ENCODE measurements at places on chromosomes 6 and 20.

DNA sequence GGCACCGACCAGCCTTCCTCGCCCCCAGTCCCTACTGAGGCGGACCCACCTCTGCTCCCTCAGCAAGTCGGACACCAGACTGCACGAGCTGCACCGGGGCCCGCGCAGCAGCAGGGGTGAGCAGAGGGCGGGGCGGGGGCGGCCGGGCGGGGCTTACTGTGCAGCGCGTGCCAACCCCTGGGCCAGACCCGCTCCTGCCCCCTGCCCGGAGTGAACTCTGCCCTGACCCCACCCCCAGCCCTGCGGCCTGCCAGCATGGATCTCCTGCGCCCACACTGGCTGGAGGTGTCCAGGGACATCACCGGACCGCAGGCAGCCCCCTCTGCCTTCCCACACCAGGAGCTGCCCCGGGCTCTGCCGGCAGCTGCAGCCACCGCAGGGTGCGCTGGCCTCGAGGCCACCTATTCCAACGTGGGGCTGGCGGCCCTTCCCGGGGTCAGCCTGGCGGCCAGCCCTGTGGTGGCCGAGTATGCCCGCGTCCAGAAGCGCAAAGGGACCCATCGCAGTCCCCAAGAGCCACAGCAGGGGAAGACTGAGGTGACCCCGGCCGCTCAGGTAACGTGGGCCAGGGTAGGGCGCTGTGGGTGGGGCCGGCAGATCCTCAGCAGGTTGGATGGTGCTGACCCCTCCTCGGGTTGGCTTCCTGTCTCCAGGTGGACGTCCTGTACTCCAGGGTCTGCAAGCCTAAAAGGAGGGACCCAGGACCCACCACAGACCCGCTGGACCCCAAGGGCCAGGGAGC is 1.5 kb upstream of the SLC2A4RG start:
- DNase-seq, result no peak

GRCh38 chr20:43936104-43936770 is 21.6 kb downstream of the TOX2 start:
- DNase-seq, result no peak

DNA sequence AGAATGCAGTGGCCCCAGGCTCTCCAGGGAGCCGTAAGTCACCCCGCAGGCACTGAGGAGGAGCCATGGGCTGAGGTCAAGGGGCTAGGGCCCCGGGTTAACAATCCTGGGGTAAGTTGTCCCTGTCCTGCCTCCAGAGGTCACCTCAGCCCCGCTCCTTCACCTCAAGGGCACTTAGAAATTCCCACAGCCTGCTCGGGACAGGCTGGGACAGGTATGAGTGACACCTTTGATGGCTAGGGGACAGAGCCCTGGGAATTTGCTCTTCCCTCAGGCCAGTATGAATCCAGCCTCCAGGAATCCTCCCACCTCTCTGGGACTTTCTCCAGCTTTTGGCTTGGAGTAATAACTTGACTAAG is 3.5 kb upstream of the GRM4 start:
- no peak for DNase-seq

DNA sequence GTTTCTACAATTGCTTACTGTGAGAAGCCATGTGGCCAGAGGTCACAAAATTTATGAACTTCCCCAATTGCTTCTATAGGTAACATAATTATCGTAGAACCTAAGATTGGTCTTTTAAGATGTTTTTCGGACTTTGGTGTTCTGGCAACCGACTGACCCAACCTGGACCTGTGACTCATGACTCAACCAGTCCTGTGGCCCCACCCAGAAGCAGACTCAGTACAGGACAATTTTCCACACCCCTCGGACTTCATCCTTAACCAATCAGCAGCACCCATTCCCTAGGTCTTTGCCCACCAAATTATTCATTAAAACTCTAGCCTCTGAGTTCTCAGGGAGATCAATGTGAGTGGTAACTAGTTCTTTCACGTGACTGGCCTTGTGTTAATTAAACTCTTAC is 26.4 kb upstream of the AKAP12 start:
- DNase-seq, result no peak

DNA sequence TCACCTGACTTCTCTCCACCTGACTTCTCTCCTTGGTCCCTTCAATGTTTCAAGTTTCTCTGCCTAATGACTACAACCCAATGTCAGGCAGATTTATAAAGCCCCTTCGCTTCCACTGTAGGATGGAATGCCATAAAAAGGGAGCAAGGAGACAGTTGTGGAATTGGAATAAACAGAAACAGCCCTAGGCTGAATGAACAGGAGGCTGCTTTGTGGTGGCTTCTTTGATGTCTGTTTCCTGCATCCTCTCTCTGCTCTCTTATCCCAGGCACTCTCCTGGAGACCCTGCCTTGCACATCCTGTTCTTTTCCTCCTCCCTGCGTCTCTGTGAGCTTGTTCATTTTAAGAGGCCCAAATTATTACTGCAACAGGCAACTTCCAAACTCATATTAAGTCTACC is 16.9 kb downstream of the MUCL3 start:
- no peak for DNase-seq

DNA sequence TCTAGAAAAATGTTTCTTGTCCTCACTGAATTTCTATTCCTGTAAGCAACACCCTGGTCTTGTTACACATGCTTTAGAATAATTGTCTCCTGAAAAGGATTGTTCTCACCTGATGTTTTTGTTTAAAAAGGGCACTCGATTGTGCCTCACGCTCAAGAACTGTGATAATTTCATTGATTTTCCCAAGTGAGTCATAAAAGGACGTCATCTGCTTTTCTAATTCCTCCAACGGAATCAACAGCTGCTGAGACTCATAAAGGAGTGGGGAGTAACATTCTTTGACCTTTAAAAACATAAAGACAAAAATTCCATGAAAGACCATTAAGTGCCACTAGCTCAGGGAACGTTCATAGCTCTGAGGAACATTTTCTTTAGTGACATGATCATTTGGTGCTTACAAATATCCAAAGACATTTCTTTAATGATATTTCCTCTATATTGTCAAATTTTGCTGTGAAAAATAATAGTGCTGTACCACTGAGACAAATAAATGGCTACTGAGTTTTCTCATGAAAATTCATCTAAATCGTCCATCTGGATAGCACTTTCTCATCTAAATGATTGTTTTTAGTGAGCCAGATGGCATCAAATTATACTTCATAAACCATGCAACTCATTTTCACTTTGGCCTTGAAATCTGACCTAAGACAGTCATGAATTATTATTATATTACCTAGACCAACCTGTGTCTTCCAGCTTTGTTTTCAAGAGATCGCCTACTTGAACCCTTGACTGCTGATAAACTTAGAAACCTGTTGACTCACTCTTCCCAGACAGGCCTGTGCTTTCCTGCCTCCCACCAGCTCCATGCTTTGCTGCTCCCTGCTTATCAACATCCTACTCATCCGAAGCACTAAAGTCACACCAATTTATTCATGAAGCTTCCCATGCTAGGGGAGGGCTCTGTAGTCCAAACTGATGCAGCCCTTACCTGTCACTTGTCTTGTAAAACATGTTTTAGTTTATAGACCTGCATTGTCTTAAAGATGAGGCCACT is 178.2 kb downstream of the SYNE1 start:
- peak; percentile 12 for DNase-seq

- no peak for DNase-seq
Observed at GRCh38 chr6:102525336-102525735, 1131.8 kb downstream of the GRIK2 start.

DNA sequence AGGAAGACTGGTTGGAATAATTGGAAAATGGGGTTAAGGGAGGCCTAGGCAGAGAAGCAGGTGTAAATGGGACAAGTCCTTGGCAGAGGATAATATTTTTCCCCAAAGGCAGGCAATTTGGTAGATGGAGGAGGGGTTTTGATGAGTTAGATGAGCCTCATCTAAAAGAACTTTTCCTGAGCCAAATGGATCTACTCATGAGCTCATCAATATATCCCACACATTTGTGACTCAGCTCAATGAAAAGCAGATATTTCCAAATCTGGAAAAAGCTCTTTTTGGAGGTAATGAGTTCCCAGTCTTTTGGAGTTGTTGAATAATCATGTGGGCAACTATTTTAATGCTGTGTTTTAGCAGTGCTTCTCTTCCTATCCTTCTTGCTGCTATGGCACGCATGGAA is 685.5 kb upstream of the CITED2 start:
- DNase-seq, result no peak

- DNase-seq, result peak; percentile 75
Observed at GRCh38 chr6:73695619-73696421, at the start of gene CD109. CD109 (plus strand) TSS chr6:73696203; CDS start chr6:73696216, 13 bp downstream.

- no peak for DNase-seq
Observed at GRCh38 chr6:170313716-170314295, 7.2 kb downstream of the FAM120B start.

DNA sequence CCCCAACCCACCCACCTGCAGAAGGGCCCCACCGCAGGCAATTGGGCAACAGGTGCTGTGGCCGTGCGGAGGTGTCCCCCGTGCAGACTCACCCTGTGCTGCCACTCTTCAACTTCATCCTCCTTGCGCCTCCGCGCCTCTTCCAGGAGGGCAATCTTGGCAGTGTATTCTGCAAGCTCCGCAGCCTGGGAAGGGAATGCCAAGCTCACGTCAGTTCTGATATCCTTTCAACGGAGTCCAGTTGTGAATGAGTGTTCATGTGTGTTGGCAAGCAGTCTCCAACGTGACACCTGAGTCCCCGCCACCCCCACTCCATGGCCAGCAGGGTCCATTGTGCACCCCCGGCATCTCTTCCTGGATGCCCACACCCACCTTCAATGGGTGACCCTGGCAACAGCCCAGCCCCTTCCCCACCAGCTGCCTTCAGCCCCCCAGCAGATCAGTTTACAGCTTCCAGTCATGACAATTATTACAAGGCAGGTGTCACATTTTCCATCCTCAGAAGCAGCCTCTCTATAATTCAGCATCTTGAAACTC is 49.9 kb downstream of the EZR start:
- DNase-seq, result no peak

- no peak for DNase-seq
Observed at GRCh38 chr20:56004007-56004406, 1.3 kb downstream of the CBLN4 start.

- no peak for DNase-seq
Observed at GRCh38 chr6:78615430-78615904, 251.9 kb upstream of the IRAK1BP1 start.

GRCh38 chr6:167981916-167982462 is 15.5 kb upstream of the KIF25 start:
- no peak for DNase-seq

GRCh38 chr6:155706341-155706740 is 250.7 kb upstream of the NOX3 start:
- no peak for DNase-seq

GRCh38 chr6:29552512-29553051 is 7.0 kb downstream of the UBD start:
- DNase-seq, result peak; percentile 21

DNA sequence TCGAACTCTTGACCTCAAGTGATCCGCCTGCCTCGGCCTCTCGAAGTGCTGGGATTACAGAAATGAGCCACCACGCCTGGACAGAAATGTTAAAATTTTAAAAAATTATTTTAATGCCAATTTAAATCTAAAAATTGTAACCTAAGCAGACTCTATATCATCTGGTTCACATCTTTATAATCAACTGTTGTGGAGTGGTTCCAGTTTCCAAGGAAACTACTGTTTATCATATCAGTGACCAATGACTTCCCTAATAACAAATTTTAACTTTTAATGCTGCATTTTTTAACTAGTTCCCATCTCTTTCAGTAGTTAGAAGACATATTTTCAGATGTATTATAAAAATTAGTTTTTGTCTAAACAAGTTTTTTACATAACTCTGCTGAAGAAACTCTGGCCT is 5.2 kb upstream of the BTN3A2 start:
- DNase-seq, result no peak

DNA sequence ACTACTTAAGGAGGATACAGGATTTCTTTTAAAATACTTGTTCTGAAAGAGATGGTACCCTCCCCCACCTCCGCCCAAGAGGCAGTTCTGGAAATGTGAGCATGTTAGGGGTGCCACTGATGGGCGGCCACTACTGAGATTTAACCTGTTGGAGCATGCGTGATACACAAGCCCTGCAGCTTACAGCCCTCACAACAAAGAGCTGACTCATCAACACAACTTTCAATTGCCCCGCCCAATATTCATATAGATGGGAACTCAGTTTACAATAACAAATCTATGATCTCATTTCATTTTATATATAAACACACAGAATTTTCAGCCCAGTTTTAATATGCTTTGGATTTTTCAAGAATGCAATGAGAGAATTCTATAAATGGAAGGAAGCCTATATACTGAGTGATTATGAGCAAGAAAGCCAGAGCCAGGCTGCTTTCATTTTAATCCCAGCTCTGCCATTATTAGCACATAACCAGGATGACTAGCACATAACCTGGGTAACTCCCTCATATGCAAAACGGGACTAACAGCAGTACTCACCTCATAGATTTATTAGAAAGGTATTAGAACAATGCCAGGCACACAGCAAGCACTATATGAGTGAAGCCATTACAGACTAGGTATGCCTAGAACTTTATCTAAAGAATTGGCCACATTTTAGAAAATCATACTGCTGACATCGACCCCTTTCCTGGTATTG is 45.6 kb upstream of the IPCEF1 start:
- DNase-seq, result no peak

DNA sequence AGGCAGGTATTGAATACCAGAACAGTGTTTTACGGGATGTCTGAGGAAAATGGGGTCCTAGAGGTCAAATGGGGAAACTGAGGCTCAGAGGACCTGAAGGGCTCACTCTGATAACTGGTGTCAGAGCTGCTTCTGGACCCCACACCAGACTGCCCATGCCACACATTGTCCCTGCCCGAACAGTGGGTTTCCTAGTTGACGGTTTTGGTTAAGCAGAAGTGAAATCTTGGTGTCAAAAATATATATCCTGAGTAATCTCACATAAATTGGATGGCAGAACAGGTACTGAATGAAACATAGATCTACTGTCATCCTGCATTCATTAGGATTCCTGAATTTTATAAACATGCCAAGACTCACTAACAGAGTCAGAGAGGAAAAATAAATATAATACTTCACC is 16.3 kb downstream of the NOX3 start:
- no peak for DNase-seq

GRCh38 chr6:166952567-166953486 is 3.5 kb downstream of the RNASET2 start:
- DNase-seq, result no peak

DNA sequence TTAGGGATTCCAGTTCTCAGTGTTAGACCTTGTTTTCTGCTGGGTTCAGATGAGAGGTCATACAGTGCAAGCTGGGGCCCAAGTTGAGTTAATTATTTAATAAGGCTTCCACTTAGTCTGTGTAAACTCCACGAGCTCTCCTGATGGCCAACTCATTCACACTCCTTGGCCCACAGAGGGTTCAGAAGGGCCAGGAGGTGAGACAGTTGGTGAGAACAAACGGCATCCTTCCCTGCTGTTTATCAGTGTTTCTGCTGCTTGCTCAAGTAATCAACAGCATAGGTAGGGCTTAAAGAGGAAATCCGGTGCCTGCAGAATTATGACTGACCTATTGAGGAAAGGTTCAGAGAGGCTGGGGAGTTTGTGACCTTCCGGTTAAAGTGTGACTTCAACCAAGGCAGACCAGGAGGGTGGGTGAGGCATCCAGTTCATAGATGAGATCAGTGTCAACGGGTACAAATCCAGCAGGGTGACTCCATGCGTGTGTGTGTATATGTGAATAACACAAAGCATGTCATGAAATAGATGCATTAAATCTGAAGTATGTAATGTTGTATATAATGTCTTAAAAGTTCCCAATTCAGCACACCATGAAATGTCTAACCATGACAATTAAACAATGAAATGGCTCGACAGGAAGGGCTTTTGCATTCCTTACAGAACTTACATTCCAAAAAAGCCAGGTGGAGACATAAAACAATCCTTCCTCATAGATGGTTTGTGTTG is 37.4 kb upstream of the BCAS1 start:
- peak; percentile 43 for DNase-seq
